ENCODE measurements at places on chromosomes 1 and 21. TPM values are rescaled to one million over a fixed set of nuclear protein-coding genes. Genes with fewer than 3 reads are reported as not detected.
A peak's percentile ranks its signal among the peaks of the same experiment; 100 is the strongest.

GRCh38 chr21:19321688-19322087, 918.1 kb upstream of the TMPRSS15 start:
- DNase-seq, result no peak

GRCh38 chr1:52037402-52037814, 3.8 kb upstream of the KTI12 start:
- DNase-seq, result no peak

DNA sequence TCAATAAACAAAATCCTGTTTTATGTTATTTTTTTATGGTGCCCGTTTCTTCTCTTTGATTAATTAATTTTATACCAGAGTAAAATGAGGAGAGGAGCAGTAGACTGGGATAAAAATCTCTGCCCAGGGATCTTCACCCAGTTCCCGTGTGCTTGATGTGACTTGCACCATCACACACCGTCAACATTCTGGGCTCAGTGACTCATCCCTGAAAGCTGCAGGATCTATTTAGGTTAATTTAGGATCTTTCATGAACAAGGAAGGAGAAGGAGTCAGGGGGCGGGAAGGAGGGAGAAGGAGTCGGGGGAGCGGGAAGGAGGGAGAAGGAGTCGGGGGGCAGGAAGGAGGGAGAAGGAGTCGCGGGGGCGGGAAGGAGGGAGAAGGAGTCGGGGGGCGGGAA, 182.4 kb downstream of the SMYD3 start:
- no peak for DNase-seq

GRCh38 chr1:232283864-232284263, 346.1 kb downstream of the SIPA1L2 start:
- no peak for DNase-seq

DNA sequence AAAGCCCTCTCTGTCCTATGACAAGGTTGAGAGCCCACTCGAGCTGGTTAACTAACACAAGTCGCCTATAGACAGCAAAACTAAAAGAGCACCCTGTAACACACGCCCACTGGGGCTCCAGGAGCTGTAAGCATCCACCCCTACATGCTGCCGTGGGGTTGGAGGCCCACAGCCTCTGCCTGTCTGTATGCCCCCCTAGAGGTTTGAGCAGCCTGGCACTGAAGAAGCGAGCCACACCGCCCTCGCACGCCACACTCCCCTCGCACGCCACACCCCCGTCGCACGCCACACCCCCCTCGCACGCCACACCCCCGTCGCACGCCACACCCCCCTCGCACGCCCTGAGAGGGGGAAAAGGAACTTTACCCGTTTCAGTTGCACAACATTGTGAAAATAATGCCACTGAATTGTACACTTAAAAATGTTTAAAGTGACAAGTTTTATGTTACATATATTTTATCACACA, 13.2 kb upstream of the HMGCL start:
- DNase-seq, result peak; percentile 75

- DNase-seq, result no peak
Measured at GRCh38 chr21:42666023-42666747, 12.8 kb downstream of the PDE9A start.

- no peak for DNase-seq
Measured at GRCh38 chr21:27298465-27298864, 331.6 kb upstream of the ADAMTS5 start.

GRCh38 chr1:191714845-191715244, 443.4 kb upstream of the RGS18 start:
- no peak for DNase-seq

DNA sequence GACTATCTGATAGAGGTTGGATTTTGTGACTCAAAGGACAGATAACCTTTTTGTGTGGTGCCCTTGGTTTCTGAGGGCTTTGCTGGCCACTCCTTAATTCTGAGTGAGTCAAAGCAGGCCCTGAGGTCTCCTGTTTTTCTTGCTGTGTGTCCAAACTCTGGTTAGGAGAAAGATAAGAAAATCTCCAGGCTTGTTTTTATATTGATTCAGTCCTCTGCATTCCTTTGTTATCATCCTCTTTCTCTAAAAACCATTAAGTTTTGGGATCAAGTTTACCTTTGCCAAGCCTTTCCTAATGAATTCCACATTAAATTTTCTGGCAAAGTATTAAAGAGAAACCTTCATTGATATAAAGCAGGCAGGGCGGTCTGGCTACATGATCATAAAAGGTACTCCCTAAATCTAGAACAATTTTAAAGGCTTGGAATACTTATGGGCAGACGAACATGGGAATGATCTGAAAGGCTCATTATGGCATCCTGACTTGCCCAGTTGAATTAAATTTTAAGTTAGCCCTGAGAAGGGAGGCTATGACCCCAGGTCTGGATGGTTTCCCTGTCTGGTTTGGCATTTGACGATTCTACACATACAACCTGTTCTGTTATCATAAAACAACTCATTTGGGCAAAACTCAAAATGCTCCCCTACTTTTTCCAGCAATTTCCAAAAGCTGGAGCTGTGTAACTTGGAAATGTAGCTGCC, 20.8 kb downstream of the ZBTB8B start:
- DNase-seq, result no peak

DNA sequence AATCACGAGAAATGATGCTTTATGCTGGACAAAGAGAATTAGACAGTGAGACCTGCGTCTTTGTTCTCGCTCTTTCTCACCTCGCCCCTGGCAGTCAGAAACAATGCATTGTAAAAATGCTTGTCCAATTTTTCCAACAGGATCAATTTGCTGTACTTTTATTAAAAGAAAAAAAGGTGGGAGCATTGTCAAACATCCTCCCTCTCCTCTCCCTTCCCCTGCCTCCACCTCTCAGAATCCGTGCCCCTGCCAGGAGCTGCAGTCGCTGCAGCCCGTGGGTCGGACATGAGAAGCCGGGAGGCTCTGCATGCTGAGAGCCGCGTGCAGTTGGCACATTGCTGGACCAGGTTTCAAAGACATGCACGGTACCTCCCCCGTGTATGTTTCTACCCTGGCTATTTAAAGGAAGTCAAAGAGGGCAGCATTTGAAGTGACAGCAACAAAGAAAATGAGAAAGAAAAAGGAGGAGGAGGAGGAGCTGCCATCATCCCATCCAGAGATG, 161.0 kb upstream of the KAZN start:
- no peak for DNase-seq

GRCh38 chr1:19969898-19970660, 9.3 kb downstream of the PLA2G2A start:
- DNase-seq, result no peak

- DNase-seq, result no peak
Measured at GRCh38 chr1:244212219-244212618, 161.1 kb downstream of the ZBTB18 start.

DNA sequence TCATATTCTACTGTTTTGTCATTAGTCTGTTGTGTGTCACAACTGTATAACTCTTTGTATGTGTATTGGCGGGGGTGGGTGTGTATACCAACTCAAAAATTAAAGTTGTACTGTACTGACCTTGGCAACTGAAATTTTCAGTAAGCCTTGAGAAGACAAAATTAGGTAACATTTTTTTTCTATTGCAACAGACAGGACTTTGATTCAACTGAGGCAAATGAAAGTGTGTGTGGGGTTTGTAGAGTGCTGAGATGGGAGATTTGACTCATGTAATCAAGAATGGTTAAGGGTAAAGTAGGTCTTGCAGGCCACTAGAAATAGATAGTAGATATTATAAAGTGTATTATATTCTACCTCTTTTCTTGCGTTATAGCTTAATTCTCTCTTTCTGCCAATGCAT, 14.6 kb upstream of the B3GALT2 start:
- no peak for DNase-seq

DNA sequence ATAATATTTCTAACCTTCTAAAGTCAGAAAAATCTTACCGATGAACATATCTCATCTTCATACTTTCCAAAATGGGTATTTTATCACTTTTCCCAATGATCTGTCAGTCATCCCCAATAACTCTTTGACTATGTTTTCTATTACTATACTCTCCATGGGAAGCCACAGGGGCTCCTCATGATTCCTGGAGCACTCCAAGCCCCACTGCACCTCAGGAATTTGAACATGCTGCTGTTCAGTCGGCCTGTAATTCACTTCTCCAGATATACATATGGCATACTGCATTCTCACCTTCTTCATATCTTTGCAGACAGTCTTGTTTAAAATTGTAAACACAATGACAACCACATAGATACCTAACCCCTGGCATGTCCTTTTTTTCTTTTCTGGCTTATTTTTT, 333.0 kb downstream of the BRINP3 start:
- DNase-seq, result no peak

GRCh38 chr1:33048426-33048825, 11.7 kb upstream of the AK2 start:
- no peak for DNase-seq

DNA sequence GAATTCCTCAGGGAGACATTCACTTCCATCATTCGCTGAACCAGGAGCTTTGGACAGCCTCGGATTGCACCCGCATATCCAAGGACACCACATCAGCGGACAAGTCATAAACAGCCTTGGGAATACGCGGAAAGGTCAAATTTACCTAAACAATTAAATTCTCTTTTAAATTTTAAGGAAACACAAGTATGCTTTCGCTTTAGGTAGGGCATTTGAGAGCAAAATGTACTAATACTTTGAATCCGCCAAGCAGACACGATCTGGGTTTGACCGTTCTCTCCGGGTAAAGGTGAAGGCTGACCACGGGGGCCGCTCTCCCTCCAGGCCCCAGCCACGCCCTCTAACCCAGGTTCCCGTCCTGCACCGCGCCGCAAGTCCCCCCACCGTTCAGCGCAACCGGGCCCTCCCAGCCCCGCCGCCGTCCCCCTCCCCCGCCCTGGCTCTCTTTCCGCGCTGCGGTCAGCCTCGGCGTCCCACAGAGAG, 479 bp upstream of the ACADM start:
- DNase-seq, result peak; percentile 89

DNA sequence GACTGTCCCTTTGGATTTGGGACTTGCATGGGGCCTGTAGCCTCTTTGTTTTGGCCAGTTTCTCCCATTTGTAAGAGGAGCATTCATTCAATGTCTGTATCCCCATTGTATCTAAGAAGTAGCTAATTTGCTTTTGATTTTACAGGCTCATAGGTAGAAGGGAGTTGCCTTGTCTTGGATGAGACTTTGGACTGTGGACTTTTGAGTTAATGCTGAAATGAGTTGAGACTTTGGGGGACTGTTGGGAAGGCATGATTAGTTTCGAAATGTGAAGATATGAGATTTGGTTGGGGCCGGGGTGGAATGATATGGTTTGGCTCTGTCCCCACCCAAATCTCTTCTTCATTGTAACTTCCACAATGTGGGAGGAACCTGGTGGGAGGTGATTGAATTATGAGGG, 151.7 kb downstream of the PRDM2 start:
- DNase-seq, result no peak

- DNase-seq, result no peak
Measured at GRCh38 chr21:32786826-32787225, 15.3 kb upstream of the PAXBP1 start.

GRCh38 chr1:200794506-200795065, 55.9 kb downstream of the CAMSAP2 start:
- no peak for DNase-seq

- no peak for DNase-seq
Measured at GRCh38 chr21:35652872-35653271, 407.5 kb downstream of the SETD4 start.

- DNase-seq, result no peak
Measured at GRCh38 chr1:2299131-2299627, 71.1 kb downstream of the SKI start.

DNA sequence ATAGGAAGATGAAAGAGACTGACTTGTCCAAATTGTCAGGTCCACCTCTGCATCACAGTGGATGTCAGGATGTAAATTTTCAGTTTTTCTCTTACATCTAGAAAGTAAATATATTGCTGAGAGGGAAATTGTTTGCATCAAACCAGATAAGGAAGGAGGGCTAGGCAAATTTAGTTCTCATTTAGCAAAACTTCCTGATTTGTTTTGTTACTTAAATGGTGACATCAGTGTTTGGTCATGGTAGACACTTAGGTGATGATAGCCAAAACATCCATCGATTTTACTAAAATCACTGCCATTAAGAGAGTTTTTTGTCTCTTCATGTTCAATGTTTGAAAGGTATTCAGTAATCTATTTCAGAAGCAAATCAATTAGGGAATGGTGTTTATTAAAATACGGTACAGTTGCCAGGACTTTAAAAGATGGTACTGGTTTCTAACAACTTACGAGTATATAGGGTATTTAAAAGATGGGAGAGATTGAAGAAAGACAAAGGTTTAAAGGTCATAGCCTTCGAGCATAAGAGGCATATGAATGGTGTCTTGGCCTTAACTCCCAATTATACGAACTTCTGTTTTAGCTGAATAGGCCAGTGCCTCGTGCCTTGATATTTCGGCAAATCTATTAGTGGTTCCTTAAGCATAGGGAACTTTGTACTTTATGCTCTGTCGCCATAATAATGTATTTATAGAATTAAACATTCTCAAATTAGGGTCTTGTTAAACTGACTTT, 3.0 kb downstream of the IER5 start:
- DNase-seq, result no peak

DNA sequence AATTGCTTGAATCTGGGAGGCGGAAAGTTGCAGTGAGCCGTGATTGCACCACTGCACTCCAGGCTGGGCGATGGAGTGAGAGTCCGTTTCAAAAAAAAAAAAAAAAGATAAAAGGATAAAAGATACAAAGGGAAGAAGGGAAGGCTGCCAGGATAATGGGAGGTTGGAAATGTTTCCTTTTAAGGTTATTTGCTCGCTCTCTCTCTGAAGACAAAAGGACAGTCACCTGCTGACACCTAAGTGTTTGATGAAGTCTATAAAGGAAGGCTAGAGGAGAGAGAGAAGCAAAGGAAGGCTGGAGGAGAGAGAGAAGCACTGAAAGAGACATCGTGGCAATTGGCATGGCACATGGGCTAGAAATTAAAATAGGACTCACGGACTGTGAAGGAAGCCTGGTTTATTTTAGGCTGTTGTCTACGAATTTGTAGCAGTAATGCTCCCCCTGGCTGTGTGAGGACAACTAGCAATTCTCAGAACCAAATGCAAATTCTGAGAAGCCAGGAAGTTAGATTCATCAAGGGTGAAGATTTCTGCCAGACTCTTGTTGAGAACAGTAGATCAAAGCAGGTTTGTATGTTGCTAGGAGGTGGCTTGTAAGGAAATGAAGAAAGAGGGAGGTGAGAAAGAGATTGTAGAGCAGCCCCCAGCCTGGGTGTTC, 154.2 kb downstream of the ZP4 start:
- no peak for DNase-seq

Gene GJC2
- total RNA-seq, result 3.9 TPM

Gene ARV1
- total RNA-seq, result 24.3 TPM

Gene ANGPTL7
- total RNA-seq, result 1.4 TPM

Gene MMEL1
- 18.1 TPM for total RNA-seq

Gene TIAM1
- 94.2 TPM for total RNA-seq

Gene KRTAP19-3
- not detected for total RNA-seq

Gene FAM110D
- 7.9 TPM for total RNA-seq
